ENCODE measurements at places on chromosomes 1 and 21.
A peak's percentile ranks its signal among the peaks of the same experiment; 100 is the strongest.

- peak; percentile 61 for DNase-seq
Measured at GRCh38 chr1:19582318-19582717, 61.8 kb upstream of the NBL1 start.

DNA sequence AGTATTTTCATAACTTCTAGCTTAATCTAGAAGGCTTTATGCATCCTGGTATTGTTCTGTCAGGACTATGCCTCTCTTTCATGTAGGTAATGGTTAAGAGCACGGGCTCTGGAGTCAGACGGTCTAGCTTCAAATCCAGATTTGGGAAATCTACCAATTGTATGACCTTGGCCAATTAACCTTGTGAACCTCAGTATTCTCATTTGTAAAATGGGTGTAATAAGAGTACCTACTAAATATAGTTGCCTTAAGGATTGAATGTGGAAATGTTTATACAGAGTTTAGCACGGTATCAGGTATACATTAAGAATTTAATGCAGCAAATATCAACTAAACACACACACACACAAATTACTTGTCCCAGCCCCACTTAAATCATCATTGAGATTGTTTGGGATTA is 97.3 kb upstream of the RAB3GAP2 start:
- no peak for DNase-seq

- no peak for DNase-seq
Measured at GRCh38 chr1:206471415-206471801, 1.1 kb downstream of the IKBKE start.

DNA sequence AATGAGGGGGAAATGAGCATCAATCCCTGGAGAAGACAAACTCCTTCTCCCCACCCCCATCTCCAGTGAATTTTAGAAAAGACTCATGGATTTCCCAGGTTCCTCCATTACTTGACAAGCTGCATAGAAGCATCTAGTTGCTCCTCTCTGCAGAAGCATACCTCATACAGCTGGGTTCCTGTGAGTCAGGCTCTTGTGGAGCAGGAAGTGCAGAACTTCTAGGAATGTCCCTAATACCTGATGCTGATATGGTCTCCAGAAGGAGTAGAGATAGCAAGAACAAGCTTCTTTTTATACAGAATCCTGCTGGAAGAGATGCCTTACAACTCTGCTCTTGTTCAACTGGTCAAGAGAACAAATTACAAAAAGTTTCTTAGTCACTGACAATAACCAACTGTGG is 105.5 kb downstream of the TNR start:
- DNase-seq: no peak

DNA sequence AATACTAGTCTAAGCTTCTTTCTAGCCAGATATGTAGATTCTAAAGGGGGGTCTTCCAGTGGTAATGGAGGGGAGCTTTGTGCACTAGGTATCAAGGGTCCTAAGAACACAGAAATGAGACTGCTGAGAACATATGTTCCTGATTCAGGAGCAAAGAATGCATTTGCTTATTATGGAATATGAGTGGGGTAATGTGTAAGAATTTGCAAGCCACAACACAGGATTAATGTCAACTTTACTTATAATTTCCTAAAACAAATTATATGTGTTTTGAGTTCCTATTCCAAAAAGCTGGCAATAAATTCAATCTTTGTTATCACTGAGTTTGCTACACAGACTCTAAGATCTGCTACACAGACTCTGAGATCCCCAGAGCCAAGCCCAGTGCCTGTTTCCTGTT is 357.0 kb upstream of the PTBP2 start:
- no peak for DNase-seq

DNA sequence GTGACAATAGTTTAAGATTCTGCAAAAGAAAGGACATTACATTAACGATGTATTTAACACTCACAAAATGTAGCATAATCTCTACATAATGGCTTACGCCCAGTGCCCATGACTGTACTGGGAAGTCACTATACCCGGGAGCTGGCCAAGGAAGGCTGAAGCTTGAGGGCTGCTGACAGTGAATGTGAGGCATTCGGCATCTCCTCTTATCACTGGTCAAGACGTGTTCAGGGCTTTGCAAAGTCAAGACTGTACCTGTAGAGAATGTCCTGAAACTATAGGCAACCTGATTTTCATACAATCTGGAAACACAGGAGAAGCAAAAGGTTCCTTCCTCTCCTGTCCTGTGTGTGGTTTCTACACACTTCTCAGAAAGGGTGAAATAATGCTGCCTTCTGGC is 12.7 kb upstream of the IFNGR2 start:
- DNase-seq: no peak

DNA sequence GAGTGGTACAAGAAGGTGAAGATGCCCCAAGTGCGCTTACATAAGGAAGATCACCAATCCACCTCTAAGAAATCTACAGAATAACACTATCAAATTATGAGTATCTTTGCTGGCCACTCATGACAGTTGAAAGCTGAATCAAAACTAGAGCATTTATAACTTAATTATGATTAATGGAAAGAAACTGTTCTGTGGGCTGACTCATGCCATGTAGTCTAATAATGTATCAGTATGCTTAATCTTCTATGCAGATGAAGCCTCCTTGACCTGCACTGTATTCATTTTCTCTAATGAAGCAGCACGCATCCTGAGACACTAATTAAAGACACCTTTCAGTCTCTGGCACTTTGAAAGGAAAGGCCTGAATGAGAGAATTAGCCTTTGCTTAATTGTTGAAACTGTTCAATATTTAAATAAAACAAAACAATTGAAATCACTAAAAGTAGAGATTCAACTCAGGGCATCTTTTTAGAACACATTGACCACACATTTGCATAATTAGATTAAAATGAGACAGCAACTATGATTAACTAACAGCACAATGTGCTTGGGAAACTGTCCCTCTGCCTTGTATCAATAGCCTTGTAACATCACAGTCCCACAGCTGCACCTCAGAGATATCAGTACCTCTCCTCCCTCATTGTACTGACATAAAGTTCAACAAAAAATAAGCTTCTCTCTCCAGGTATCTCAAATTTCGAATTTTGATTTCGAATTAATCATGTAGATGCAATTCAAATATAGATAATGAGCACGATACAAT is 105.6 kb downstream of the NTPCR start:
- no peak for DNase-seq
